ENCODE measurements at places on chromosomes 2 and 18.

DNA sequence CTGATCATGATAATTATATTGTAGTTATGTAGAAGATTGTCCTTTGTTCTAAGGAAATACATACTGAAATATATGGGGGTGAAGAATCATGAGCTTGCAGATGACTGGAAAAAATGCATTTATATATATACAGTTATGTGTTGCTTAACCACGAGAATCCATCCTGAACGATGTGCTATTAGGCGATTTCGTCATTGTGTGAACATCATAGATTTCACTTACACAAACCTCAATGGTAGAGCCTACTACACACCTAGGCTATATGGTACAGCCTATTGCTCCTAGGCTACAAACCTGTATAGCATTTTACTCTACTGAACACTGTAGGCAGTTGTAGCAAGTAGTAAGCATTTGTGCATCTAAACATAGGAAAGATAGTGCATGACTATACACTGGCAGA, 2.6 kb upstream of the ACAA2 start:
- no peak for DNase-seq

DNA sequence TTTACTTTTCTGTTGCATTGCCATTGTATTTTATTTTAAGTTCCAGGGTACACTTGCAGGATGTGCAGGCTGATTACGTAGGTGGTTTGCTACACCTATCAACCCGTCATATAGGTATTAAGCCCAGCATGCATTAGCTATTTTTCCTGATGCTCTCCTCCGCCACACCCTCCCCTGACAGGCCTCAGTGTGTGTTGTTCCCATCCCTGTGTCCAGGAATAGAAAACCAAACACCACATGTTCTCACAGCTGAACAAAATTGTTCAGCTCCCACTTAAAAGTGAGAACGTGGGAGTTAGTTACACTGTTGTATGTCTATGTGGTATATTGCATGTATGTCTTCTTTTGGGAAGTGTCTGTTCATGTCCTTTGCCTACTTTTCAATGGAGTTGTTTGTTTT, 1631.7 kb downstream of the DPP10 start:
- DNase-seq = no peak

DNA sequence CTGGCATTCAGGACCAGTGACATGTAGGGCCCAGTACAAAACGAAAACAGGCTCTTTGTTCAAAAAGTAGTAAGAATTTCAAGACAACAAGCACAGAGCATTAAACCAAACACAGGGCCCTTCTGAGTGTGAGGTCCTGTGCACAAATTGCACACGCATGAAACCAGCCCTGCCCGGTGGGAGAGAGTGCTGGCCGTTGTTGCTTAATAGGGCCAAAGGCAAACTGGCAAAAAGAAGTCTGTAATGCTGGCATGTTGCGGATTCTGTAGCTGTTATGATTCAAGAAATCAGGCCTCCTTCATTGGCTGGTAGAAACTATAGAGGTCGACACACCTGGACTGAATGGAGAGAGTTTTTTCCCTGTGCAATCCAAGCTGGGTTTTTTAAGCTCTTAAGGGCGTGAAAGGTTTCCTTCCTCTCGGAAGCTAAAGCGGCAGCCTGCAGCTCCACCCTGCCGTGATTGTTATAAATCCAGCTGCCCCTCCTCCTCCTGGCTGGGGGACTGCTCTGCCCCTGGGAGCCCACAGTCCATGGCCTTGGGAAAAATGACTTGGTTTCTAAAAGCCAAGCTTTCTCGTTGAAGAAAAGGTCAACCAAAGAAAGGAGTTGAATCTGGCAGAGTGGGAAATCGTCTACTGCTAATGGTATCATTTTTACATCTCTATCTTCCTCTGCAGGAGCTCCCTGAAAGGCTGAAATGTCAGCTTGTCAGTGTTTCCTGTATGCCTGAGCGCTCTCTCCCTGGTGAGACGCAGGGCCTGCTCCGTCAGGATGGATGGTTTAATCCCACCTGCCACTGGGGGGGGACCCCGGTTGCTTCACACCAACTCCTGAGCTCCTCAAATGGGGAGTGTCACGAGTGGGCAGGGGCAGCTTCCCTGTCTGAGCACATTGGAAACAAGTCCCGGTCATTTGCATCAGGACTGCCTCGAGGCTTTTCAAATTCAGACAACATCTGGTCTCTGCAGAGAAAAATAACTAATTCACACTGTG, 143.6 kb downstream of the ALPK2 start:
- DNase-seq = no peak

DNA sequence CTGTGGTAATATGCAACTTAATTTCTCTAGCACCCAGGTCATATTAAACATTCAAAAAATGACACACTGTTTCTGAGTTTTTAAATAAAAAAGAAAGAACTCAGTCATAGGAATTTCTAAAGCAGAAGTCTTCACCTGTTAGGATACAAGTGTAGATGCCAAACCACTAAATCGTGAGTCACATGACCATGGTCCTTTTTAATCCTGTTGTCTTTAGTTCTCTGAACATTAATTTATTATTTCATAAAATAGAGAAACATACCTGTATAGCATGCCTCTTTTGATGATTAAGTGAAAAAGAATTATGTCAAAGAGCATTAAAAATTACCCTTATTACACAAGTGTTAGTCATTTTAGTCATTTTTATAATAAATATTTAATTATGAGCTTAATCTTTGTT, 398.8 kb downstream of the CCDC85A start:
- no peak for DNase-seq

- DNase-seq = no peak
Observed at GRCh38 chr2:128187032-128187654, 96.1 kb downstream of the UGGT1 start.

DNA sequence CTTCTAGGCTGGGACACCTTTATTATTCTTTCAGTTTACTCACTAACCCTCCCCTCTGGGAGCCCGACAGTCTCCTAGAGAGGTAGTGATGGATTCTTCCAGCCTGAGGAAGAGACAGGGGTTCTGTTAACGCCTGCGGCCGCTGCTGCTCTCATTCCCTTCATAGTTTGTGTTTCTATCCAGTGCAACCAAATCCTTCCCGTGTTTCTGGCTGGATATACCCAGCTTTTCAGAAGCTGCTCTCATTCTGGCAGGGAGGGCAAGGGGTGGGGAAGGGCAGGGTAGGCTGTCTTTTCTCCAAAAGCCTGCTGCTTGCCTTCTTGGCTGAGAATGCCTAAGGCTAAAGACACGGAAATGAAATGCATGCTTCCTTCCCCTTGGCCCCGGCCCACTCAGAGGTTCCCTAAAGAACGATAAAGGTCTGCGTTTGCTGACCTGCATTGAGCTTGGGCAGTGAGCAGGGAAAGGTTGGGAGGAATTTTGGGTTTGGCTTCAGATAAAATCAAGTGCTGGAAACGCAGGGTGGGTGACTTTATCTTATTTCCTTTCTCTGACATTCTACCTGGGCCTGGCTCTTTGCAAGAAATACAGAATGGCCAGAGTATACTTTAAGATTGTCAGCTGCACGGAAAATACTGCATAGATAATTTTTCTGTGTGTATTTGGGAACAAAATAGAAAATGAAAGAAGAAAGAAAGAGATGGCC, 390.9 kb downstream of the NBAS start:
- DNase-seq = no peak

DNA sequence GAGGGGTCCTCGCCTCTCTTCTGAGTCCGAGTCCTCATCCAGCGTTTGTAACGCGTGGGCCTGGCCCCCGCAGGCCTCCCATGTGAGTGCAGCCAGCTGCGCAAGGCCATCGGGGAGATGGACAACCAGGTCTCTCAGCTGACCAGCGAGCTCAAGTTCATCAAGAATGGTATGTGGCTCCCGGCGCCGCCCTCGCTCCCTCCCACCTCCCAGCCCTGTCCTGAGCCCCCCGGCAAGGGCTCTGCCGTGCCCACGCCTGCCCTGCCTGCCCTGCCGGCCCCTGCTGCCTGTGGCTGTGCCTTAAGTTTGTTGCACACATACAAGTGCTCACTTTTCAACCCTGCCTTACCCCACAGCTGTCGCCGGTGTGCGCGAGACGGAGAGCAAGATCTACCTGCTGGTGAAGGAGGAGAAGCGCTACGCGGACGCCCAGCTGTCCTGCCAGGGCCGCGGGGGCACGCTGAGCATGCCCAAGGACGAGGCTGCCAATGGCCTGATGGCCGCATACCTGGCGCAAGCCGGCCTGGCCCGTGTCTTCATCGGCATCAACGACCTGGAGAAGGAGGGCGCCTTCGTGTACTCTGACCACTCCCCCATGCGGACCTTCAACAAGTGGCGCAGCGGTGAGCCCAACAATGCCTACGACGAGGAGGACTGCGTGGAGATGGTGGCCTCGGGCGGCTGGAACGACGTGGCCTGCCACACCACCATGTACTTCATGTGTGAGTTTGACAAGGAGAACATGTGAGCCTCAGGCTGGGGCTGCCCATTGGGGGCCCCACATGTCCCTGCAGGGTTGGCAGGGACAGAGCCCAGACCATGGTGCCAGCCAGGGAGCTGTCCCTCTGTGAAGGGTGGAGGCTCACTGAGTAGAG, 14.4 kb upstream of the ALLC start:
- DNase-seq = no peak

GRCh38 chr18:7383002-7383980, 152.4 kb downstream of the LRRC30 start:
- DNase-seq = no peak

GRCh38 chr2:121903037-121903689, 147.7 kb downstream of the TSN start:
- DNase-seq = no peak

DNA sequence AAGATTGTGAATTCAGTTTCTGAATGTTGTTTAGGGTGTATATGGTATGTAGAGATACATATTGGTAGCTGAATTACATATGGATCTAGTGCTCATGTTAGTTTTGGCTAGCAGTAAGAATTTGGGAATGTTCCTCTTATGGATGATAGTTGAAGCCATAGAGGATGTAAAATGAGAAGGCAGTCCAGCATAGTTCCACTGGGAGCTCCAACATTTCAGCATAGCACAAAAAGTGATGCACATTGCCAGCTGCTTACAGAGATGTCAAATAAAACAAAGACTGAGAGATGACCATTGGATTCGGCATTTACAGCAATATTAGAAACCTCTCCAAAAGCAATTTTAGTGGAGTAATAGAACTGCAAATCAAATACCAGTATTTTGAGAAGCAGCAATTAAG, 77.4 kb downstream of the EML4 start:
- no peak for DNase-seq

DNA sequence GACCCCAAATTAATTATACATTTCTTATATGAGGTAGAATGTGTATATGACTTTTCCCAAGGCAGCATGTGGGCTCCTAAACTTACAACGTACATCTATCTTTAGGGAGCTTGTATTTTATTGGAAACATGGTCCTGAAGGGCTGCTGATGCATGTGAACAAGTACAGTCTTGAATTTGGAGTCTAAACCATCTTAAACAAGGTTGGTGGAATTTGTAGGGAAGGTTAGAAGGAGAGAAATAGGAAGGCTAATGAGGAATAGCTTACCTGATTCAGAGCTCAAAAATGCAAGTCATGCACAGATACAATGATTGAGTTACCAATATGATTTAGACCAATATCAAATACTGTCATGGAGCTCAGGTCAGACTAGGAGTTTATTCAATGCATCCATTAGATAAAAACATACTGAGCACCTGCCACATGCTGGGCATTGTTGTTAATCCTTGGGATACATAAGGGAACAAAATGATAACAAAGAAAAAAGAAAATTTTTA, 458.6 kb upstream of the ETAA1 start:
- DNase-seq = no peak

- DNase-seq = no peak
Observed at GRCh38 chr2:113823716-113824595, 65.9 kb upstream of the ACTR3 start.

- peak; percentile 64 for DNase-seq
Observed at GRCh38 chr18:13136904-13137669, 81.5 kb upstream of the LDLRAD4 start.

Data from T-helper 2 cell (primary cell).